Left cardiac atrium (tissue), 4 donors: ENCODE measurements at places on chromosomes 1 and 21. TPM values are rescaled to one million over a fixed set of nuclear protein-coding genes. Genes with fewer than 3 reads are reported as not detected.

DNA sequence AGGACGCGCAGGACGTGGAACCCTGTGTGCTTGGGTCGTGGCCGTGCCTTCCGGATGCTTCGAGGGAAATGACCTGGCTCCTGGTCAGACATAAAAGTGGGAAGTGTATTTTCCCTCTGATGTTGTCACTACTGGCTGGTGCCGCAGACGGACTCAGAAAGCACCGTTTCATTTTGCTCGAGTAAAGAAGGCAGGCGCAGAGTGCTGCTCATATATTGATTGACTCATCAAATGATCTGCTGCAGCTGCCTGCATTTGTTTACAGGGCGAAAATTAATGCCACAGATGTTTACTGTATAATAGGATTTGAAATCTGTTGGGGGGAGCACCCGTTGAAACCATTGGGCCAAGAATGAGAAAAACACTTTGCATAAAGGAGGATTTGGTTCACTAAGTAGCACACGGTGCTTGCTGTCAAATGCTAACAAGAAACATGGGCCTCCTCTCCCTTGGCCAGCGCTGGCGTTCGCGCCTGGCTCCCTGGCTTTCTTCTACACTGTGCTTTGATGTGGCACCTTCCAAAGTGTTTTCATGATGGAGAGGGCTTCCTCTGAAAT, 365.5 kb downstream of the CAMTA1 start:
- no peak for DNase-seq

DNA sequence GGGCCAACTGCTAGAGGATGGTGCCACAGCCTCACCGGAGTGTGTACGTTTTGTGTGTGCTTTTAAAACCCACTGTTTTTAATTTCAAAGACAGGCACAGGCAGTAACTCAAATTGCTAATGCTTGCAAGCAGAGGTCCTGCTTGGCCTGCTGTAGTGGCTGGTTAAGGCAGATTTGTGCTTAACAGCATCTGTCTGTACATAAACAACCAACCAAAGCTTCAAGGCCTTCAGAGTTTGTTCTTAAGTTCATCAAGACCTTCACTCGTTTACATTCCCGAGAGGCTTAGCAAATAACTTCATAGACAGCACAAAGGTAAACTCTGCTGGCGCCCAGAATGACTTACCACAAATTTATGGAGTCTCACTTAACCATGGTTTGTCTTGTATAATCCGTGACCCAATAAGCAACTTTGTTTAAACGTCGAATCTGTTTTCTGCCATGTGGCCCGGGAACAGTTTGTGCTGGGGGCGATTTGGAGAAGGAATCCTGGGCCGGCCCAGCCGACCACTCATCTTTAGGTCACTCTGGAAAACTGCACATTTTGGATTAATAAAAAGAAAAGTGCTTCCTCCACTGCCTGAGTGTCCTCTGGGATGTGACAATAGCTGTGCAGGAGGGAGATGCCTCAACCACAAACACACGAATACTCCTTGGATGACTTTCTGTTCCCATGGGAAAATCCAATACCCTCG, 58.1 kb downstream of the CAPZB start:
- no peak for DNase-seq

GRCh38 chr1:57115030-57115614, 149.3 kb upstream of the C8B start:
- DNase-seq: no peak

CAMK1G gene
- total RNA-seq: 0.31 TPM

DEGS1 gene
- total RNA-seq: 64.9 TPM

FAM229A gene
- 1.8 TPM for total RNA-seq

DNA sequence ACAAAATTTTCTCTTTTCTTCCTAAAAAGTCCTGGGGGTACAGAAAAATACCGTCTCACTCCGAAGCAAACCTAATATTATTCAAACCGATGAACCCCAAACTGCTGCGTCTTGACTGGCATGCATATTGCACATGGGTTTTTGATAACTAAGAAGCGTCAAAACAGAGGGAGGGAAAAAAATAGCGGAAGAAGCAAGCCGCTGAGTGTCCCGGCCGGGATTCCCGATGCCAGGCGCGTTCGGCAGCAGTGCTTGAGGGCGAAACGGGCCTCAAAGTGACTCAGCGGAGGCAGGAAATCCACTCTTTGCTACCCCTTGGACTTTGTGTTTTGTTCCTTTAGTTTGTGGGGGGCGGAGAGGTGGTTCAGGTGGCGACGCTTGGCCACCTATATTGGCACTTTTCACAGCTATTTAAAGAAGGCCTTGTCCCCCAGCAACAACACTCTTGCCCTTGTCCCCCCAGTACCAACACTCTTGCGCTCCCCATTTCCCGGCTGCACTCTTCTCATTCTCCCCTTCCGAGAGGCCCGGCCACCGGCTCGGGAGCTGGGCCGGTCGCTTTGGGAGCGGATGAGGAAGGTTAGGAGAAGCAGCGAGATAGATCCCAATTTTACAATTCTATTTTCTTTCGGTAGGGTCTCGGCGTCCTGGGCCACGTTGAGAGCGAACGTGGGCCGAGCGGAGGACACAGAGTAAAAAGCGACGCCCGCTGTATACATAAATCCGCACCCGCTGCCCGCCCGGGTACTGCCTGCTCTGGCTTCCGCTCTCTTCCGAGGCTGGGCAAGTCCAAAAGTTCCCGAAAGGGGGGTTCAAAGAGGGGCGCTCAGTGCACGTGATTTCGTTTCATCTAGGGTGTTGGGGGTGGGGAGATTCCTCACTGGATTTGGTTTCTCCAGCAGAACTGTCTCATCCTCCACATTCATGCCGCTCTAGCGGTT, 2.5 kb downstream of the LMX1A start:
- no peak for DNase-seq

DNA sequence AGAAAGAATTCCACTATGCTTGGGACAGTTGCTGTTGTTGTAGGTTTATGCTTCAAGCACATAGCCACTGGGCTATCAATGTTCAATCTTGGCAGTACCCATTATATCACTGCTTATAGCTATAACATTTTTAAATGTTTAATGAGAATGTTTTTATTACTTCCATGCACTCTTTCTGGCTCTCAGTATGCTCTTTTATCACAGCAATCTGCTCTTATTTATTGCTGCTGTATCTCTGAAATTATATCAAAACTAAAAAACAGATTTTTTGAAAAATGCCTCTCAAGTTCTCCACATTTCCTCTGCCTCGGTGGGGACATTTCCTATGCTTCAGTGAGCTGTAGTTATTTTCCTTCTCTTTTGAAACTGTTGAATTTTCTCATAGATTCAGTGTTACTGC, 5.4 kb upstream of the SGIP1 start:
- DNase-seq: no peak

CSDE1 gene
- total RNA-seq: 652 TPM

TRIM17 gene
- total RNA-seq: 0.42 TPM

DNA sequence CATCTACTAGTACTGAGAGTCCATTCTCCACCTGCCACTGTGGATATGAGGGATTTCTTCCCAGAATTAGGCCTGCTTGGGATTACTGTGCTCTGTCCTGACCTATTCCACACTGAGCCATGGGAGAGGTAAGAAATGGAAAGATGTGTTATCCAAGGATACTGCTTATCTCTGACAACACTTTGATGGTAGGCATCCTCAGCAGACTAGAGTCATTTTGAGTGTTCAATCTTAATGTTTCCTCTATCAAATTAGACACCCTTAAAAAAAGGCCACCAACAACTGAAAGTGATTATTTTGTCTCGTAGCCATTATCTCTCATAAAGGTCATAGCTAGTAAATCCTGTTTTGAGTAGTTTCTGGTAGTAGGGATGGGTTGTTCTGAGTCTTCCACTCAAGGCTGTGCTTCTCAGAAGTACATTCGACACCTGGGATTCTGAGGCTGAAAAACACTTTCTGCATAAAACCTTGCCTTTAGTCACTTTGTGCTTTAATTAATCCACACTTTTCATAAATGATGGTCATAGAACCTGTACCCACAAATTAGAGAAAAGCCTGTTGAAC, 8.8 kb downstream of the ATPAF1 start:
- DNase-seq: no peak

DNA sequence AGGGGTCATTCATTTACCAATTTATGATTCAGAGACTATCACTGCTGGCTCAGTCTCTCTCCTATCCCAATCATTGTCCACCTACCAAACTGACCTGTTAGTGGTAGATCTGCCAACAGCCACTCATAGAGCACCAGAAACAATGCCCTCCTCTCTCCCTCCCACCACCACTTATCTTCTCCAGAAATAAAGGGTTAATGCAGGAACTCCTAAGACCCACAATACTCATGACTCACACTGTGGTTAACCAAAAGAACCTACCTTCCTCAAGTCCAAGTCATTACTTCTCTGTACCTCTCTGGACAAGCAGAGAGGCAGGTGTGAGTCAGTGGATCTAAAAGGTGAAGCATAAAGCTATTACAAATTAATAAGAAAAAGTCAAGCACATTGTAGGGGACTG, 40.9 kb upstream of the CAMK1G start:
- DNase-seq: no peak

DNA sequence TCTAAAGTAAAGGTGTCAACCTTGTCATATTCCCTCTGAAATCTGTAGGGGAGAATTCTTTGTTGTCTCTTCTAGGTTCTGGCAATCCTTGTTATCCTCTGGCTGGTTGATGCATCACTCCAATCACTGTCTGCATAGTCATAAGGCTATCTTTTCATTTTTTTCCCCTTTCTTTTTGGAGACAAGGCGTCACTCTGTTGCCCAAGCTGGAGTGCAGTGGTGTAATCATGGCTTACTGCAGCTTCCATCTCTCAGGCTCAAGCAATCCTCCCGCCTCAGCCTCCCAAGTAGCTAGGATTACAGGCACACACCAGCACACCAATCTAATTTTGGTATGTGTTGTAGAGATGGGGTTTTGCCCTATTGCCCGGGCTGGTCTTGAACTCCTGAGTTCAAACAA, 12.9 kb downstream of the DPYD start:
- DNase-seq: no peak

GRCh38 chr1:22141554-22142314, 1.2 kb downstream of the WNT4 start:
- no peak for DNase-seq

PLCH2 gene
- 0.74 TPM for total RNA-seq

ATP1A4 gene
- total RNA-seq: not detected

- DNase-seq: no peak
Observed at GRCh38 chr1:54277451-54278341, 77.7 kb downstream of the MRPL37 start.

GRCh38 chr1:210796421-210796820, 337.5 kb downstream of the KCNH1 start:
- DNase-seq: no peak

DNA sequence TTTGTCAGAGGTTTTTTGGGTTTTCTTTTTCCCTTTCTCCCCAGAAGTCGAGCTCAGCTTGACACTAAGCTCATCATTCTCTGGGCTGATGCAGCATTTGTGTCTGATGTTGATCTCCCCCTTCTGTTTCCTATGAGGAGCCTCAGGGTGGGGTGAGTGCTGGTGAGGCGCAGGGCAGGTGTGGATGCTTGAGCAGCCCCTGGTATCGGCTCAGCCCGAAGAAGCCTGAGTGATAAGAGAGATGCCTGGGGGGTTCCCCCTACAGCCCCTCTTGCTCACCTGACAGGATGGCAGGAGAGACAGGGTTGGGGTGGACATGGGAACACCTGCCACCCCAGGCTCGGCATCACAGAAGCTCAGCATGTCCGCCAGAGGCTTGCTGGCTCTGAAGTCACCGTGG, 239.0 kb downstream of the RHOU start:
- DNase-seq: no peak

FCN3 gene
- 14.2 TPM for total RNA-seq

DNA sequence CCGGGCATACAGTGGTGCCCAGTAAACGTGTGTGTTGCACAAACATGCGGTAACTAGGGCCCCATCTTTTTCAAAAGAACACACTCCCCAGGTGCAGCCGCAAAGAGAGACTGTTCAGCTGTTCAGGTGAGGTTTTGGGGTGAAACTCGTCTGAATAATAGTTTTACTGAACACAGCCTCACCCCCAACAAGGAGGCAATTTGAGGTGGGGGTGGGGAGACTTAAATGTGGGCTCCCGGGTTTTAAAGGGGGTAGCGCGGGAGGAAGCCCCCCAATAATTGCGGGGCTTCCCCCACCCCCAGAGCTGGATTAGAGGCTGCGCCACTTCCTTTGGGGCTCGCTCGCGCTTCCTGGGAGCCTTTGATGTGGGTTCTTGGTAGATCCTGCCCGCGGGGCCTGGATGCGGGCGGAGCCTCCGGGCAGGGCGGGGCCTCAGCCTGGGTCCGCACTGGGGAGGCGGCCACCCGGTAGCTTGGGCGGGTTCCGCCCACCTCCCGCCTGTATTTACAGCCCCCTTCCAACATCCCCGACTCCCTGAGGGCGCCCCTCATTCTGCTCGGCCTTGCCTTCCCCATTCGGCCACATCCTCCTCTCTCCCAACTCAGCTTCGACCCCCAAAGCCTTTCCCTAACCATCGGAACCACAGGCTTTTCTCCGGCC, 6.4 kb upstream of the EPHA2 start:
- DNase-seq: no peak
